BE2C (cell line): ENCODE measurements at places on chromosomes 7 and 10.
A peak's percentile ranks its signal among the peaks of the same experiment; 100 is the strongest.

- DNase-seq, result no peak
Observed at GRCh38 chr7:88233828-88234227, 14.0 kb upstream of the SRI start.

DNA sequence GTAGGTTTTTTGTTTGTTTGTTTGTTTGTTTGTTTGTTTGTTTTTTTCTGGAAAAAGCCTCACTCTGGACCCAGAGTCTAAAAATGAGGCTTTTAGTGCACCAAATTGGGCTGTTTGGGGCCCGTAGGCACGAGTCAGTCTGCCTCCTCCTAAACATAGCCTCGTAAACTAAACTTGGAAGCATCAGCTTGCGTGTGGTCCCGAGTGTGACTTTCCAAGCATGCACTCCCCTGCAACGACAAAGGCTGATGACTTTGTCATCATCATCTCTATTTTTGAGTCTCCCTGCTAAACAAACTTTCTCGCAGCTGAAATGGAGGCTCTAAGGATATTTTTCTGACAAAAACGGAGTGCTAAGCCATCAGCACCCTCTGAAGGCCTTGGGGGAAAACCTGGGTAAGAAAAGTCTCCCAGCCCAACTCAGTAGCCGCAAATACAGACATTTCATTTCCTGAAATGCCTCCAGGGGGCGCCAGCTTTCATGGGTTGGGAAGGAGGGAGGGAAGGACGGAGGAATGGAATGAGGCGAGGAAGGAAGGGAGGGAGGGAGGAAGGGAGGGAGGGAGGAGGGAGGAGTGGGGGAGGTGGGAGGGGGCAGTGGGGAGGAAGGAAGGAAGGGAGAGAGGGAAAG, 245.9 kb downstream of the KCNMA1 start:
- peak; percentile 86 for DNase-seq

- no peak for DNase-seq
Observed at GRCh38 chr10:47371629-47372485, 12.2 kb downstream of the ZNF488 start.

DNA sequence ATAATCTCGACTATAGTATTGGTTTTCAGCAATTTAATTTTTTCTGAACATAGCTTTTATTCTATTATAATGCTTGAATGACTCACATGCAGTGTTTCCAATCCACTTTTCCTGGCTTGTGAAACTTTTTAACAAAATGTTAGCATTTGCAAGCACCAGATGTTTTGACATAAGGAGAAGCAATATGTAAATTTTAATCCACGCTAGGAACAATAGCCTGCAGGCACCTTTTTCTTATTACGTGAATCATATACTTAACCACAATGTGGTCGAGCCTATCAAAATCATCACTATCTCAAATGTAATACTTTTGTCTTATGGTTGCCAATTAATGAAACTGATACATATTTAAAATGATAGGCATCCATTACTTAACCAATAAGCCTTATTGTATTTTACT, 97.1 kb downstream of the TFEC start:
- DNase-seq, result no peak

GRCh38 chr7:7911369-7912123, 57.0 kb upstream of the GLCCI1 start:
- DNase-seq, result no peak

DNA sequence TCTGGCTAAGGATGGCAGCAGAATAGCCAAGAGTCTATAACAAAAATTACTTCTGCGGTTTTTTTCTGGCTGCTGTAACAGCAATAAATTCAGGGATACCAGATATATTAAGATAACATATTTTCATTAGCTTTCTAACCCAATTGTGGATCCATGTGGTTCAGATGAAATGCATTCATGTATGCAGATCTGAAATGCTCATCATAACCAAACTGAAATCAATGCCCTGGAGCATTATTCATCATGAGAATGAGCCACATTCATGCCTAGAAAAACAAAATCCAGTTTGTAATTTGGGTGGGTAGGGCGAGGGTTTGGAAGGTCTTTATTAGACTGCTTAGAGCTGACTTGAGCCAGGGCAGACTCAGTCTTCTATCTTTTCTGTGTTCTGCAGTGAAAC, 69.8 kb upstream of the SEMA3A start:
- no peak for DNase-seq

GRCh38 chr10:74307061-74307651, 156.1 kb downstream of the ADK start:
- no peak for DNase-seq

GRCh38 chr10:33025039-33025438, 67.0 kb upstream of the ITGB1 start:
- no peak for DNase-seq

DNA sequence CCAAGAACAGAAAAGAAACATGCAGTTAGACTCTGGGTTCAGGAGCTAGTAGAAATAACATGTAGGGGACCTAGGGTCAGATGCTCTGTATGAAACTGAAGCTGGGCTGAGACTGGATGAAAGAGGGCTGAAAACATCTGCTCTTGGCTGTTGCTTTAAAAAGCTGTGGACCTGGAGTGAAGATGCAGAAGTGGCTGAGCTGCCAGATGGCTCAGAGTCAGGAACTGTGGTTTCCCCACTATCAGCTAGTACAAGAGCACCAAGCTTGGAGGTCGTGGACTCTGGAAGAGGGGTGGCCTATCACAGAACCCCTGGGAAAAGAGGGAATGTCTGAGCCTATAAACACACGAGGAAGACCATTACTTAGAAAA, 5.9 kb downstream of the ADK start:
- peak; percentile 35 for DNase-seq

- no peak for DNase-seq
Observed at GRCh38 chr10:91389636-91390512, 20.3 kb upstream of the HECTD2 start.

DNA sequence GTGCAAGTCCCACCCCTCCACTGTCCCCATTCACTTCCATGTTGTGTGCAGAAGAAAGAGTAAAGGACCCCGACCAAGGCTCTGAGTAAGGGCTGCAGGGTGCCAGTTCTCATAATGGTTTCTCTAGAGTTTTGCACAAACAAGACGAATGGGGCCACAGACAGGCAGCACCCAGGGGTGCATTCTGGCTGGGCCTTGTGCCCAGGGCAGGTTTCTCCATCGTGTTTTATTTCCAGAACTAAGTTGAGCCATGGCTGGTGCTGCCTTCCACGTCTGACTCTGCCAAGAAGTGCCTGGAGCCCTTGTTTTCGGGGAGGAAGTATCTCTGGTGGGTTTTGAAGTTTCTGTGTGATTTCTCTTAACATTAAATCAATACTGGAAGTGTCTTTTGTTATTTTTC, 95.0 kb upstream of the SDK1 start:
- no peak for DNase-seq

- no peak for DNase-seq
Observed at GRCh38 chr10:69232736-69233480, 12.8 kb downstream of the HKDC1 start.

- no peak for DNase-seq
Observed at GRCh38 chr10:80500572-80501380, 36.9 kb upstream of the SH2D4B start.

DNA sequence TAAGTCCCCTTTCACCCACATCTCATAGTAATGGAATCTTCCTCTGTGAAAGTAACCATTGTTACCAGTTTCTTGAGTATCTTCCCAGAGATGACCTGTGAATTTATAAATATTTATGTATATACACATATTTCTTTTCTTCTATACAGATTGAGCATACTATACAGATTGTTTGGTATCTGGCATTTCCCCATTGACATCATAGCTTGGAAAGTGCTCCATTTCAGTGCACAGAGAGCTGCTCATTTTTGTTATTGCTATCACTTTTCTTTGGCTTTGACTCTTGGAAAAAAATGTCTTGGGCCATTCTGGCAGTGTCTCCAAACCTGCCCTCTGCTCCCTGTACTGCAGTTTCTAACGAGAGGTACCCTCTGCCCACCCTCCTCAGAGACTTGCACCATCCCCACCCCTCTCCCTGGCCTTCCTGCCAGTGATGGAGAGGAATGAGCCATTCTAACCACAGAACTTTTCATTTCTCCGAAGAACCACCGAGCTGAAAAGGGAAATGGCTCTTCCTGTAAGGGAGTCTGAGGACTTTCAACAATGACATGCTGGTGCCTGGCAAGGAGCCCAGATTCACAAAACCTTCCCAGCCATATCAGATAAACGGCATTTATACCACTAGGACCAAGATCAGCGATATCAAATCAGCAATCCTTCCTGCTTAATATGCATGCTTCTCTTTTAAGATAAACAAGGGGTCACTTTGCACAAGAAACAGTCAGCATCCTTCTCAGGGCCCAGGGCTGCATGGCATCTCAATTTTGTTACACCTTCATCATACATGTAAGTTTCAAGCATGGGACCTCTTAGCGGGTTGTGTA, 19.7 kb upstream of the CCSER2 start:
- peak; percentile 23 for DNase-seq

DNA sequence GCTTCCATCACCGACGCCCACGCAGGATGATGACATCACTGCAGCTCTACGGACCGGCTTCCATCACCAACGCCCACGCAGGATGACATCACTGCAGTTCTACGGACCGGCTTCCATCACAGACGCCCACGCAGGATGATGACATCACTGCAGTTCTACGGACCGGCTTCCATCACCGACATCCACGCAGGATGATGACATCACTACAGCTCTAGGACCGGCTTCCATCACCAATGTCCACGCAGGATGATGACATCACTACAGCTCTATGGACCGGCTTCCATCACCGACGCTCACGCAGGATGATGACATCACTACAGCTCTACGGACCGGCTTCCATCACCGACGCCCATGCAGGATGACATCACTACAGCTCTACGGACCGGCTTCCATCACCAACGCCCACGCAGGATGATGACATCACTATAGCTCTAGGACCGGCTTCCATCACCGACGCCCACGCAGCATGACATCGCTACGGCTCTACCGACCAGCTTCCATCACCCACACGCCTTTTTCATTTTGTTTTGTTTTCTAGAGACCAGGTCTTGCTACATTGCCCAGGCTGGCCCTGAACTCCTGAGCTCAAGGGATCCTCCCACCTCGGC, 29.5 kb downstream of the GPER1 start:
- DNase-seq, result no peak

GRCh38 chr10:121064491-121064890, 213.3 kb downstream of the WDR11 start:
- no peak for DNase-seq

DNA sequence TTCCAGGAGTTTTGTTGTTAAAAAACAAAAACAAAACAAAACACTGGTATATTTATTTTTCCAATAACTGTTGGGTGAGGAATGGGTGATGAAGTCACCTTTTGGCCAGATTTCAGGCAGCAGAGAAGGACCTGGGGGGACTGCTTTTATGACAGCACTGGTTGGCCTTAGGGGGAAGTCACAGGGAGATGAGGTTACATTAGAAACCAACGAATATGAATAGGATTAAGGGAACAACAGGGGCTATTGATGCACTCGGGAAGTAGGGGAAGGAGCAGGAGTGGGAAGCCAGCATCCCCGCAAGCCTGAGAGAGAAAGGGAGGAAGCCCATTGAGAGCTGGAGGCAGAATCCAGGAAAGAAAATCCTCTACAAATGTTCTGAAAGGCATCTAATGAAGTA, 958.4 kb downstream of the TYW1 start:
- no peak for DNase-seq

DNA sequence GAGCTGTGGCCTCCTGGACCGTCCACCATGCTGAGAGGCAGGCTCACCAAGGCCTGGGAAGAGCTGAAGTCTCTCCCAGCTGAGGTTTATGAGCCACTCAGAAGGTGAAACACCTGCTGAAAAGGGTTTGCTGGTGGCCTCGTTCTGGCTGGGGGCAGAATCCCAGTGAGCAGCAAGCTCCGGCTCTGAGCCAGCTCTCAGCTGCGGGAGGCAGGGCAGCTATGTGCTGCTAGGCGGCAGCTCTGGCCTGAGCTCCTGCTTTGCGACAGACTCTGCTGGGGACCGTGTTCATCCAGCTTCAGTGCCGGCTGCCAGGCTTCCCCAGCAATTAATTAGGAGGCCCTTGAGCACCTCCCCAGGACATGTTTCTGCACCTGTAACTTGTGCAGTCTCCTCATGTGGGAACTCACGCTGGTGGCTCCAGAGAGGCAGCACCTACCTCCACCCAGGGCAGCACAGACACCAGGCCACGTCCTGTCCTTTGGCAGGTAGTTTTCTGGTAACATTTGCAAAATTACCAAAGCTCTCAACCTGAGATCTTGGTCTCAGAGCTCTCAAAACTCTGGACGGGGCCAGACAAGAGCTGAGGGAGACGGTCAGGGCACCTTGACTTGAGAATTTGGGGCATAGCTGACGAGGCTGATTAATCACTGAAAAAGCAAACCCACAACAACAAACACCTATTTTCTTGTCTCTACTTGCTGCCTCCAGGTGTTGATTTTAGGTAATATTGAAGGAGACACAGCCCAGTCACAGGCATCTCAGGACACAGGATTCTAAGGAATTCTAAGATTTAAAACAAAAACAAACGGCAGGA, 185.0 kb downstream of the TCERG1L start:
- DNase-seq, result no peak

GRCh38 chr10:102657984-102658724, 13.9 kb downstream of the TRIM8 start:
- DNase-seq, result no peak

DNA sequence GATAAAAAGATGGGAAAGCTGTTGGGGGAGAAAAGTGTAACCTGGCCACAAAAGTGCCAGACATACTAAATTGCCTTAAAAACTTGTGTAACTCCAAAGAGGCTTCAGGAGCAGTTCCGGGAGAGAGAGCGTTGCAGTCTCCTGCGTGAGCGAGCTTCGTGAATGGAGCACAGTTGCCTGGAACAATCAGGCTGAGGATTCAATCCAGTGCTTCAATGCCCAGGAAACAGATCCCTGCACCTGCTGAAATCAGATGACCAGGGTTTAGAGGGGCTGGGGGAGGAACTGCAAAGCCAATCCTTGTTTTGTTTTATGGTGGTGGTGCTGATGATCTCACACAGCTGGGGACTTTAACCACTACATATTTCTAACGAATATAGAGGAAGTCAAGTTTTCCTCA, 398.3 kb downstream of the DPP6 start:
- no peak for DNase-seq

GRCh38 chr7:28802450-28802849, 155.7 kb downstream of the TRIL start:
- peak; percentile 65 for DNase-seq

GRCh38 chr10:47264797-47265281, 35.2 kb upstream of the GDF10 start:
- no peak for DNase-seq
